Right ventricle myocardium superior (tissue), 1 donor: ENCODE measurements at places on chromosomes 13 and 19.

DNA sequence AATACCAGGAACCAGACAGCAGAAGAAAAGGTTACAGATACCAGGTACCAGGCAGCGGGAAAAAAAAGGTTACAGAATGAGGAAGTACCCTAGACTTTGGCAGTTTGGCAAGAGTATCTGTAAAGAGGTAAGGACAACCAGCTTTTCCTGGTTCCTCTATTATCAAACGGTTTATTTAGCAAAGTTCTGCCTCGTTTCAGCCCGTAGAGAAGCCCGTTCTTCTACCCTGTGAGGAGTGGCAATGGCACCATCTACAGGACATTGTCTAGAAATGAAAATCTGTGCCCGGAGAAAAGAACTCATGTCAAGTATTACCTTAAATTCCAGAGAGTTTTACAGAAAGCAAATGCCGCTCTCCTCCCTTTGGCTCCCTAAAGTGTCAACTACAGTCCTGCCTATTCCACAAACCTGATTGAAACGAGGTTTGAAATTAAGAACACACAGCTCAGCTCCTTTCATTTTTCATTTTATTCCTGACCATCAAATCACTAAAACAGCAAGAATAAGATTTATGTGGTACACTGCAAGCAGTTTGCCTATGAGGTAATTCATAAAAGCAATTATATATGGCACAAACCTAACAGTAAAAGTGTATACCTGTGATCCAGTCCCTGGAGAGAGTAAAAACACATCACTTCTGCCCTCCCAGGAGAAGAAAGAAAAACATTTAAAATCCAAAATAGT, 226.3 kb downstream of the SLC7A1 start:
- DNase-seq: no peak

DNA sequence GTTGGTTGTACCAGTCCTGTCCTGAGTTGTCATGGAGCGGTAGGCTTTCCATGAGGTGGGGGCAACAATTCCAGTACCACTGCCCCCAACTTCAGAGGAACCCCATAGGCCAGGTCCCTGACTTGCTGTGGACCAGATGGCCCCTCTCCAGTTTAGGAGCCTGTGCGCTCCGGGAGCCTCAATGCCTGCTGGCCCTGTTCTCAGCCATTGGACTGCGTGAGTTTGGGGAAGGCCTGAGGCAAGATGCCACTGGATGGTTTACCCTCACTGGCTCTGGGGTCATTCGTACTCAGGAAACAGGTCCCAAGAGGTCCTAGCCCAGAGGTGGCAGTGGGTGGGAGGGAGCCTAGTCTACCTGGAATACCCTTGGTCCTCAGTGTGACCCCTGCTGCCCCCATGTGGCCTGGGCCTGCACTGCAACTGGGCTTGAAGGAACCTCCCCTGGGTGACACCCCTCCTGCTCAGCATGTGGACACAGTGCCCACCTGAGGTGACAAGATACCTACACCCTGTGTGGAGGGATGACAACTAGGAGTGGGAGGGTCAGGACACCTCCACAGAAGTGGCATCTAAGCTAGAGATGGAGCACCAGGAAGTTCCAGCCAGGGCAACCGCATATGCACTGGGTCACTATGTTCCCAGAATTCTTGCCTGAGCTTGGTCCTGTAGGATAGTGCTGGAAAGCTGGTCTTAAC, 6.0 kb upstream of the PRR19 start:
- DNase-seq: peak; percentile 91

- no peak for DNase-seq
These were observed 158.9 kb downstream of the ZIC5 start for GRCh38 chr13:99812625-99813024.

GRCh38 chr19:29626386-29626785, 20.3 kb downstream of the POP4 start:
- no peak for DNase-seq

DNA sequence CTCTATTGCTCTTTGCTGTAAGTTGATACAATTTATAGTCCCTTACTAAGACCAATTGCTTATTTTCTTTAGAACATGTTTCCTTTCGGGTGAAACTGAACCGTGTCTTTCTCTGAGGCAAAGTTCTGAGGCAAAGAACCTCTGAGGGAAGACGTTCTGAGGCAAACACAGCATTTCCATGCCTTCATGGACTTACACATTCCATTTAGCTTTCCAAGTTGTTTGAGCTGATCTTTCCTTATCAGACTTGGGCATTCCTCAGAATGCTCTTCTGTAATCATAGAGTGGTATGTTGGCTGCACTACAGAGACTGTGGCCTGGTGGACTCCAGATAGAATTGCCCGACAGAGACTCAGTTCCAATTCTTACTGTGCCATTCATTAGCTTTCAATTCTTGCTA, 579.1 kb downstream of the KCTD12 start:
- no peak for DNase-seq

- DNase-seq: no peak
These were observed 8.7 kb downstream of the NCLN start for GRCh38 chr19:3194106-3195087.

GRCh38 chr19:23525276-23525852, 130.1 kb upstream of the ZNF91 start:
- DNase-seq: no peak

DNA sequence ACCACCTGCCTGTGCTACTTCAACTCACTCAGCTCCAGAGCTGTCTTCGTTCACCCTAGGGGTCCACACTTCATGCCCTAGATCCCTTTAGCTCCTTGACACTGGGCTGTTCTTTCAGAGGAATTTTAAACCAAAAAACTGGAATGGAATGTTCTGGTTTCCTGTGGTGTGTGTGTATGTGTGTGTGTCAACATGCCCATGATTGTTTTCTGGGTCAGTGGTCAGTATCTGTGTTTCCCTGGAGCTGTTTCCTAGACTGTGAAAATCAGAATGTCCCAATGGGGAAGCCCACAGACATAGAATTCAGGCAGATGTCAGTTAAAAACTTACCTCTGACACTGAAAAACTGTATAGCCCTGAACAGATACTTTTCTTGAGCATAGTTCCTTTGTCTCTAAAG, 1.3 kb downstream of the PMIS2 start:
- DNase-seq: no peak

DNA sequence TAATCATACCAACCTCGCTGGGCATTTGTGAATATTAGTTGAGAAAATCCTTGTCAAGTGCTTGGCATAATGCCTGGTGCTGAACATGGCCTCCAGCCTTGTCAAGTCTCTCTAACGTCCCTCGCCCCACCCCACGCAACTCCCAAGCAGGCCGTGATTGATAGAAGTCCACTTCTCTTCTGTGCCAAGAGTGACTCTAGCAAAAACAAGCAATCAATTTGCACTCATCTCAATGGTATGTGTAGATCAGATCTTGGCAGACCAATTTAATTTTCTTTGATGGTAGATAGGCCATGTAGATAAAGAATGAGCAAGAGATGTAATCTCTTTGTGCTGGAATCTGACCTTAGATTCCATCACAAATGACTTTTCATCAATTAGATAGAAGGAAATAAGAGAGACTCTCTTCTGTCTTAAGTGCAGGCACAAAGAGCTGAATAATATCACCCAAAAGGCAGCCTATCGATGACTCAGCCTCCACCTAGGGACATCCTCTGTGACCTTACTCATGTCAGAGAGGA, 31.0 kb upstream of the KATNAL1 start:
- no peak for DNase-seq

GRCh38 chr13:20090349-20090748, 70.5 kb downstream of the GJA3 start:
- DNase-seq: no peak

- no peak for DNase-seq
These were observed 3.6 kb upstream of the REXO1 start for GRCh38 chr19:1851654-1852580.

- no peak for DNase-seq
These were observed 9.7 kb upstream of the SLITRK5 start for GRCh38 chr13:87661471-87661870.

DNA sequence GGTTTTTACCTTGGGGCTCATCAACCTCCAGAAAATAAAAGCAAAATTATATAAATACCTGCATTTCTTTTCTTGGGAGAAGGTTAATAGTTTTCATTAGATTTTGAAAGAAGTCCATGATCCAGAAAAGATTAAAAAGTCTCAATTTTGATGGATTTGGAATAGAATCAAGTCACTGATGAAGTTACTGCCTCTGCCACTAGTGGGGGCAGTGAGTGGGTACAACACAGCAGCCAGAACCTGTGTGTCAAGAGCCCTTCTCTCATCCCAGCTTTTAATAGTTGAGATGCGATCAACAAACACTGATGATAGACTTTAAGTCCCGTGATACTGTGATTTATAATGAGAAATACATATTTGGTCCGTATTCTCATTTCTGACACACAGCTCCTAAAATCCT, 686.7 kb downstream of the DIAPH3 start:
- DNase-seq: no peak

GRCh38 chr19:13162724-13163608, 12.8 kb downstream of the IER2 start:
- DNase-seq: peak; percentile 98

GRCh38 chr13:77836423-77836822, 82.2 kb downstream of the EDNRB start:
- DNase-seq: no peak

GRCh38 chr13:62418872-62419271, 1003.2 kb upstream of the PCDH20 start:
- DNase-seq: no peak

- no peak for DNase-seq
These were observed 9.9 kb downstream of the DNM2 start for GRCh38 chr19:10727685-10728201.

GRCh38 chr13:46374710-46375109, 12.3 kb downstream of the RUBCNL start:
- DNase-seq: no peak

- peak; percentile 55 for DNase-seq
These were observed 17.9 kb upstream of the TINCR start for GRCh38 chr19:5585461-5586299.

DNA sequence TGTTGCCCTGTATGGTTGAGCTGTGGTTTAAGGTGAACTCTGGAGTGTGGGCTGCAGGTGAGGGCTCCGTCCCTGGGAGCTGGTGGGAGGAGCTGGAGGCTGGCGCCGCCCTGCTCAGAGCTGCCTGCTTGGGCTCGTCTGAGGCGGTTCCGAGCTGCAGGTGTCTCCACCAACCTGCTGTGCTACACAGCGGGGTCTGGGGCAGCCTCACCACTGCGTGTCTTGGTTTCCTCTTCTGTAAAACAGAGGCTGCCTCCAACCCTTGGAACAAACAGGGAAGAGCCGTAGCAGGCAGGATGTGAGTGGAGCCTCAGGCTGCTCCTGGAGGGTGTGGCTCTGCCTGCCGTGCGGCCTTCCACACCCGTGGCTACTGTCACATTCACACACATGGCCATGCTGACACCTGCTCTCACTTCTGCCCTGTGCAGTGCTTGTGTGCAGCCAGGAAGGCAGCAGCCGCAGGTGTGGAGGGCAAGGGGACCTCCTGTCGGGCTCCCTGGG, 21.4 kb downstream of the NAXD start:
- no peak for DNase-seq

- no peak for DNase-seq
These were observed 27.2 kb upstream of the CCNP start for GRCh38 chr19:40253611-40254092.

DNA sequence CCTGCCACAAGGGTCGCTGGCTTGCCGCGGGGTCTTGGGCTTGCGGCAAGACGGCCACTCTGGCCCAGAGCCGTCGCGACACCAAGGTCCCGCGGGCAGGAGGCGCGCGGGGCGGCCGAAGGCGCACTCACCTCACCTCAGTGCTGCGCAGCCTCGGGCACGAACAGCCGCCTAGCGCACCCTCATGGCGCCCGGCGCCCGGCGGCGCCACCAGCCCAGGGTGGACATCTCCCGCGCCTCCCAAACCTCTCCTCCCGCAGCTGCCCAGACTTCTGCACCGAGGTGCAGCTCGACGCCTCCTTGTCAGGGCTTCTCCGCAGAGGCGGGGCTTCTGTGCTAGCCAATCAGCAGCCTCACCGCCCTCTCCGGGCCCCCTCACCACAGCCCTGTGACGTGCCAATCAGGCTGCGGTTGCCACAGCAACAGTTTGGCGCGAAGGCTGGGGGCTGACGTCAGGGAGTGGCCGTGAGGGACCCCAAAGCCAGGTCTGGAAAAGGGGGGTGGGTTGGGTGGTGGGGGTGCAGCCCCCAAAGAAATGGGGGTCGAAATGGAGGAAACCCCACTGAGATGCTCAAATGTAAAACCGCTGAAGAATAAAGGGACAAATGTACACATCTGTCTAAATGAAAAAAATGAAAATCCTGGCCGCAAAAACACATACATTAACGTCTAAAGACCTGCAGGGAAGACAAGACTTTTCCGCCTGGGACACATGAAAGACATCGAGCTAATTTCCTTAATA, at the start of the genes PEG3 and ZIM2:
PEG3 (minus strand) TSS at position 276 of the 742 bp plus-strand sequence. CDS start 16,071 bp downstream, outside the sequence.
ZIM2 (minus strand) TSS at position 276 of the 742 bp plus-strand sequence. CDS start 16,449 bp downstream, outside the sequence.
- peak; percentile 85 for DNase-seq

GRCh38 chr13:67440236-67440975, 210.3 kb upstream of the PCDH9 start:
- no peak for DNase-seq

GRCh38 chr19:49761625-49762311, 1.3 kb downstream of the TSKS start:
- DNase-seq: peak; percentile 56
